ENCODE measurements at places on chromosomes 7 and 10.

DNA sequence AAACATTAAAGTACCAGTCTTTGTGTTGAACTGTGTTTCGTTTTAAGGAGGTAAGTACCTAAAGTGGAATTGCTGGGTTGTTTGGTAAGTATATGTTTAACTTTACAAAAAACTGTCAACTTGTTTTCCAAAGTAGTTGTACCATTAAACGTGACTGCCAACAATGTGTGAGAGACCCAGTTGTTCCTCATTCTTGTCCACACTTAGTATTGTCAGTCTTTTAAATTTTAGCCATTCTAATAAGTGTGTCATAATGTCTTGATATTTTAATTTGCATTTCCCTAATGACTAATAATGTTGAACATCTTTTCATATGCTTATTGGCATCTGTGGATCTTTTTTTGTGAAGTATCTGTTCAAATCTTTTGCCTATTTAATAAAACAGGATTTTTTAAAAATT lies 74.3 kb downstream of the POLL start:
- no peak for DNase-seq

DNA sequence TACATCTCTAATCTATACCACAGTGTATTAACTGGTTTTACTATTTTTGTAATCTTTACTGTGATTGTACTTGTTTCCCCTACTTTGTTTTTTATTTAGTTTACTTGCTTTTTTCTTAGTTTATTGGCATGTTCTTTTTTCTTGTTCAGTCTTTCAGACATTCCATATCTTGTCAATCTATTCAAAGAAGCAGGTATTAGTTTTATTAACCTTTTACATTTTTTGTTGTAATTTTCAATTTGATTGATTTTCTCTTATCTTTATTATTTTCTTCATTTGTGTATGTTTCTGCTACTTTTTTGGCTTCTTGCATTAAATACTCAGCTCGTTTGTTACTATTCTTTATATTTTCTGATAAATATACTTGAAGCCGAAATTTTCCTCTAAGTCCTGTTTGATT lies 41.6 kb downstream of the TLX1 start:
- no peak for DNase-seq

- no peak for DNase-seq
These were observed 127.4 kb downstream of the GPR85 start for GRCh38 chr7:112959276-112959675.

DNA sequence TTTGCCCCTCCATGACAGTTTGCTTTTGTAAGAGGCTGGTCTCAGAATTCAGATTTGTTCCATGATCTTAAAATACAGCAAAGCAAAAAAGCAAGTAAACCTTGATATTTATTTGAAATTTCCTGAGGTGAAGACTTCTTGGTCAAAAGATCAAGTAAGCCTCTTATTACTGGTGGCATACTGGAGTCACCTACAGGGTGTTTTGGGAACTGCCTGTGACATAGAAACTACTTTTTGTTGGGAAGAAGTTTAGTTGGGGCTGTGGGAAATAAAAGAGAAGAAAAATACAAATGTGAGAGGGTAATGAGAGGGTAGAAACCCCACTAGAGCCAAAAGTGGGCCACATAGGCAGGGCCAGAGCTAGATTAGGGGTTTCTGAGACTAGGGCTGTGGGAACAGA lies 217.9 kb downstream of the OTUD1 start:
- DNase-seq, result no peak

- DNase-seq, result no peak
These were observed 99.0 kb downstream of the CAMK1D start for GRCh38 chr10:12448340-12448728.

DNA sequence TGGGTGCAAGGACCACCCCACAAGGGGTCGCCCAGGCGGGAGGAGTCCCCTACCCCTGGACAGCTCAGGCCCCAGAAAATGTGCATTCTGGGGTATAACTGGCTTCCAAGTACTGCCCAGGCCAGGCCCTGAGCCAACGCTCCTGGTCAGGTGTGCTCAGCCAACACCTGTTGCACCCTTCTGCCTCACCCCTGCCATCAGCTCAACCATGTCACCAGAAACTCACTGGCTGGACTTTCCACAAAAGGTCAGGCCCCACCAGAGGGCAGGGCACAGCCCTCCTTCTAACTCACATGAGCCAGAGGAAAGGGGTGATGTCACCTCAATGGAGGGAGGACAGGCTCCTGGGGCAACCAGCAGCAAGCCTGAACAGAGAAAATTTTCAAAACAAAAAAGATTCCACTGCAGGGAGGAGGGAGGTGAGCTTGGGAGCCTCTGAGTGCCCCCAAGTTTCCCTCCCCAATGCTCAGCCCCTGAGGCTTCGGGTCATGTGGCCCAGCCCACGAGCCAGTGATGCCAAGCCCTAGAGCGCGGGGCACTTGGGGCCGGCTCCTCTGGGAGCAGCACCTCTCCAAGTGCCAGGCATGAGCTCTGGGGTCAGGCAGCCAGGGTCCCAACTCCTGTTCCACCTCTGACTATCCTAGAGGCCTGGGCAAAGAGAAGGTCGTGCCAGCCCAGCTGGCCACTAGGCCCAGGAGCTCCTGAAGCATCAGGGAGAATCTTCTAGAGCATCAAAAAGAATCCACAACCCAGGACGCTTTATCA lies 2.2 kb downstream of the OGDHL start:
- DNase-seq, result no peak

DNA sequence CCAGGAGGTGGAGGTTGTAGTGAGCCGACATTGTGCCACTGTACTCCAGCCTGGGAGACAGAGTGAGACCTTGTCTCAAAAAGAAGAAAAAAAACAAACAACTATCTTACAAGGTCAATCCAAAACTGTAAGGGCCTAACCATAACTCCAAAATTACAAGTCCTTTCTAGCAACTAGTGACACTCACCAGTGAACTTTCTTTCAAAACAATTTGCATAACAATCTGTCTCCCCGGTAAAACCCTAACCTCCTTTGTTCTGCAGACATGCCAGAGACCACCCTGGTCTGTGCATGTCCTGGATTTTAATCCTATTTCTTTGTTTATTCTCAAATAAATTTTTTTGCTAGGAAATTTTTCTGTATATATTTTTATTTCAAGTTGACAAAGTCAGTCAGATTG lies 68.1 kb downstream of the EXOC6 start:
- no peak for DNase-seq

GRCh38 chr7:93092757-93093370 lies 24.9 kb downstream of the SAMD9 start:
- DNase-seq, result no peak

DNA sequence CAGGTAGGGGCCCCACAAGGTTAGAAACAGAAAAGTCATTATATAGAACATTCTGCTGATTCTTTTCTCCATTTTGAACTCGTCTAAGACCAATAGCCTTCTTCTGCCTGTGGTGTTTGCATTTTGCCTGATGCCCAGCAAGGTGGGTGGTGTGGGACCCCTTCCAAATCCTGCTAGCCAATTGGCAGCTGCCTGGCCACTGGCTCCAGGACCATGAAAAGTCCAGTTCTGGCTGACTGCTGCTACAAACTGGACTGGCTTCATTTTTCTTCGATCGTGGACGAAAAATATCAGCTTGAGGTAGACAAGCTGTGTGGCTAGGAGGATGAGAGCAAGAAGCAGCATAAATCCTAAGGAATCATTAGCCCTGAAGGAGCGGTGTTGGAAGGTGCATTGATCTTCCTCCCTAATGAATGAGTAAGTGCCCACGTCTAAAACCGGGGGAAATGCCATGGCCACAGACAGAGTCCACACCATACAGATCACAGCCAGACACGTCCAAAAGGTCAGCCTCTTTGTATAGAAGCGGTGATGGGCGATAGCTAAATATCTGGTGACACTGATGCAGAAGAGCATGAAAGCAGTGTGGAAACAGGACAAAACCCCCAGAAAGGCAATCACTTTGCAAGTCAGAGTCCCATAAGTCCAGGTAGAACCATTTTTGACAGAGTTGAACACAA lies 2.7 kb downstream of the GPR85 start:
- DNase-seq, result no peak

DNA sequence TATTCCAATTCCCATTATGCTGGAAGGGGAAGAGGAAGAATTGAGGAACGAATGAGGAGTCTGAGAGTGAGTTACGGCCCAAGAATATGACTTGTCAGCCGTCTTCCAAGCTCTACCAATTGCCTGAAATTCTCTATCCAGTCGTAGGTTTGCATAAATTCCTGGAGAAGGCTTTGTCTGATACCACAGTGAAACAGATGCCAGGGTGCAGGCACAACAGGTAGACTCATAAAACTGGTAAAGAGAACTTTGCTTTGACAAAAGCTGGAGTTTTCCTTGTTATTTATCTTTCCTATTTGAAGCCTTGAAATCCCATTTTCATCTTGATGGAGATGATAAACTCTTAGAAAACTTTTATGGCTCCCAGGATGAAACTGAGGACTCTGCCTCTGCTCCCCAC lies 251.2 kb downstream of the KCNMA1 start:
- DNase-seq, result no peak

- DNase-seq, result no peak
These were observed 41.3 kb upstream of the ARL4A start for GRCh38 chr7:12646139-12646538.

DNA sequence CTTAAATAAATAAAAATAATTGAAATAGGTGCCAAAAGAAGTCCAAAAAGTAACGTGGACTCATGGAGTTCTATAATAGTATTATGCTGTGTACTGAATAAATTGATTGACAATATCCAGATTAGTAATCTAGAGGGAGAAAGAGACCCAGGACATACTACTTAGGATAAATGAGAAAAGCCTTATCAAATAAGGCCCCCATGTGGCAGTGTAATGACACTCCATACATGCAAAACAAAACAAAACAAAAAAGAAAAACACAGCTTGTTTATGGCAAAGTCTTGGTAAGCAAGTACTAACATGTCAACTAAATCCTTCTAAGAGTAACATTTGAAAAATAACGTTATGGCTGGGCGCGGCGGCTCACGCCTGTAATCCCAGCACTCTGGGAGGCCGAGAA lies 3.6 kb upstream of the RUNDC3B start:
- DNase-seq, result no peak

DNA sequence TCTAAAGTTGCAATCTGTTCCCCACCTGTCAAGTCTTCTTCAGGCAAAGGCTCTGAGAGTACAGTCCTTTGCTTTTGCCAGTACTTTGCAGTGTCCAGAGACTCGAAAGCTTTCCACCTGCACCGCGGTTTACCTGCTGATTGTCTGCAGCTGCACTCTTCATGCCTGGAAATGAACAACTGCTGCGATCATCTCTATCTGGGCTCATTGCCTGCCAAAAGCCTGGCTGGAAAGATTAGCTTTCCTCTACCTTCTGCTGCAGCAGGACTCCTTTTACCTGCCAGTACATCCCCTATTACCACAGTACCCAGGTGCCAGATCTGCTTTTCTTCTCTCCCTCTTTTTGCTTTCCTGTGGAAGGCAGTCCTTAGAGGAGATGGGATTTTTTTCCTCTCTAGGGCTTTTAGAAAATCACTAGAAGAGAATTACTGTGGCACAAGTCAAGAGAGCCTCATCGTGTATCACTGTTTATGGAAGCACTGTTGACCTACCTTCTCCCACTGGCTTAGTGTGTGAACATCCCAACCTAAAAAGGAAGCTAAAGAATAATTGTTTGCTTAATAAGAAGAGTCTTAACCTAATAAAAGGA lies 2.2 kb downstream of the STRIP2 start:
- no peak for DNase-seq

GRCh38 chr10:131667561-131667960 lies 233.2 kb upstream of the PPP2R2D start:
- DNase-seq, result no peak

DNA sequence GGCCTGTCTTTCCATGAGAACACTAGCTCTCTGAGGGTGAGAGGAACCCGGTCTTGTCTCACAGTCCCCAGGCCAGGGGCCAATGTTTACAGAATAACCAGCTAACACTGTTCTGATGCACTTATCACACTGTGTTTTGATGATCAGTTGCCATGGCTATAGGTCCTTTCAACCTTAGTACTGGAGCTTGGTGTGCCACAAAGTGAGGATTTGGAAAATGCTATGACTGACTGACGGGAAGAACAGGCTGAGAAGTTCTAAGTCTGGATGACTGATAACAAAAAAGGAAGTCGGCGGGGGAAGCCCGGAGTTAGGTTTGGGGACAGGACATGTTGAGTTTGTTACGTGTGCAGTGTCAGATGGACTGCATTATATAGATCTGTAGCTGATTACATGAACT lies 141.8 kb downstream of the CTTNBP2 start:
- DNase-seq, result no peak

GRCh38 chr7:11642841-11643240 lies 189.2 kb downstream of the THSD7A start:
- DNase-seq, result no peak

GRCh38 chr7:94621120-94621519 lies 34.8 kb downstream of the SGCE start:
- no peak for DNase-seq
